ENCODE measurements at places on chromosomes 2 and 18.

GRCh38 chr2:74576863-74577229 lies 22.3 kb downstream of the DOK1 start:
- DNase-seq = no peak

GRCh38 chr2:227890495-227891079 lies 19.2 kb downstream of the DAW1 start:
- no peak for DNase-seq

GRCh38 chr2:129801575-129801974 lies 177.9 kb upstream of the RAB6C start:
- no peak for DNase-seq

DNA sequence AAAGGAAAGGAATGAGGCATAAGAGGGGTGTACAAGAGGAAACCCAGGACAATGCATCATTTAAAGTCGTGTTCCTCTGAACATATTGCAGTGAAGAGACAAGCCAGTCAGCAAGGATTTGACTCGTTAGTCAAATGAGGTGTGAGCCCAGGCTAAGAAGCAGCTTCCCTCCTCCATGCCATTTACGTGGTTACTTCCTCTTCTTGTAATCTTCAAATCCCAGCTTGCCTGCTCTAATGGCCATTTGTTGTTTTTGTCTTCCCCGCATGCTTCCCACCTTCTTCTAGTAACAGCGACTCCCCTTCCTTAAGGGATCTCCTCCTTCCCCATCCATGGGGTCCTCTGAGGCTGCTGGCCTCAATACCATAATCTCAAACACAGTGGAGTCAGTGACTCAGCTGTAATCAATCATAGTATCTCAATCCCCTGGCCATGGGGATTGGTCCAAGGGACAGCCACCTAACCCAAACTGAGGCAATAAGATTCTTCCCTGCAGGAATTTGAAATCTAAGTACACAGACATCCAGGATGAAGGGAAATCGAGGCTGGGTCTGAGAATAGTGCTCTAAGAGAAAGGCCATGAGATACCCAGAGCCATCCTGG lies 37.6 kb downstream of the SLC14A1 start:
- no peak for DNase-seq

DNA sequence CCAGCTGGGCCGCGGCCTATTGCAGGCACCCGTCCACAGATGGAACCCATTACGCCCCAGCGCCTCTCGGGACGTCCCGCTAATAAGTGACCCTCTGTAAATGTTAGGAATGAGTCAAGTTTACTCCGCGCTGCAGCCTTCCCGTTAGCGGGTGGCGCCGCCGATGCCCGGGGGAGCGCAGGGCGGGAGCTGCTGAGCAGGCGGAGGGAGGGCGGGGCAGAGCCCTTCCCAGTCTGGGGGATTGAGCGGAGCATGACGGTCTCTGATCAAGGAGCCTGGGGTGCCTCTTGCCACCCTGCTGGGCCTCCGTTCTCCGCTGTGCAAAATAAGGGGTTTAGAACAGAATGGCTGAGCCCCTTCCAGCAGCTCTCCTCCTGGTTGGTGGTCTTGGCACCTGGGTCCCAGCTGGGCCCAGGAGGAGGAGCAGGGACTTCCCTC lies 10.5 kb downstream of the CROCC2 start:
- peak; percentile 51 for DNase-seq

DNA sequence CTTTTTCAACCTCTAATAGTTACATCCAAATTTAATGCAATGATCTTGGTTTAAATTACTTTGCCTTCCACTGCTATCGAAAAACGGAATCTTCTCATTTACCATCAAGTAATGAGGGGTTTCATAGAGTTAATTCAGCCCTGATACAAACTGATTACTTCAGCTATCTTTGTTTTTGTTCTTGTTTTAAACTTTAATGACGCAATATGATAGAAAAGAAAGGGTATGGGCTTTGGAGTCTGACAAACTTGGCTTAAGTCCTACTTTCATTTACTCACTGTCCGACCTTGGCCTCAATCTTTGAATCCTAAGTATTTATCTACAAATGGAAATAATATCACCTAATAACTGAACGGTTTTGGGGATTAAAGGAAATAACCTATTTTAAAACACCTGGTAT lies 16.1 kb downstream of the ADAM17 start:
- DNase-seq = no peak

- no peak for DNase-seq
These were observed 295.7 kb upstream of the SESTD1 start for GRCh38 chr2:179560257-179560735.

DNA sequence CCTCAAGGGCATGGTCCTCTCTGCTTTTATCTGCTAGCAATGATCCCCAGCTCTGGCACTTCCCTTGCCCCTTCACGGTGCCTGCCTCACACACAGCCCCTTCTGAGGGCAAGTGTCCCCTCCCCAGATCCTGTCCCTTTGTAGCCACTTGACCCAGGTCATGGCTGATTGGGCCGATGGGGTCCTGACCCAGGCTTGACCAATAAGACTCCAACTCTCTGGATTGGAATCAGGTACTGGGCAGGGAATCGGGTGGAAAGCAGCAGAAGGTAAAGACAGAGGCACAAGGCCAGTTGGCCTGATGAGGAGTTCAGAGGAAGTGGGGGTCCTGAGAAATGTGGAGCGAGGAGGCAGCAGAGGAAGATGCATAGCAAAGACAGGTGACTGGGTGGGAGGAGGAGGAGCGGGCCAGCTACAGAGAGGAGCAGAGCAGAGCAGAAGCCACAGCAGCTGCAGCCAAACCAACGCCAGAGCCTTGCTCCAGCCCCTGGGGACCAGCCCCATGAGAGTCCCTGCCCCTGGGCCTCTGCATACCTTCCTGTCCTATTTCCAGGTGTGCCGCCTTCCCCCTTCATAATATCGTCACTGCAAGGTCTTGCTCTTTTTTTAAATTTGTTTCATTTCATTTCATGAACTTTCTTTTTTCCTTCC lies 39.1 kb downstream of the CAPN13 start:
- no peak for DNase-seq

DNA sequence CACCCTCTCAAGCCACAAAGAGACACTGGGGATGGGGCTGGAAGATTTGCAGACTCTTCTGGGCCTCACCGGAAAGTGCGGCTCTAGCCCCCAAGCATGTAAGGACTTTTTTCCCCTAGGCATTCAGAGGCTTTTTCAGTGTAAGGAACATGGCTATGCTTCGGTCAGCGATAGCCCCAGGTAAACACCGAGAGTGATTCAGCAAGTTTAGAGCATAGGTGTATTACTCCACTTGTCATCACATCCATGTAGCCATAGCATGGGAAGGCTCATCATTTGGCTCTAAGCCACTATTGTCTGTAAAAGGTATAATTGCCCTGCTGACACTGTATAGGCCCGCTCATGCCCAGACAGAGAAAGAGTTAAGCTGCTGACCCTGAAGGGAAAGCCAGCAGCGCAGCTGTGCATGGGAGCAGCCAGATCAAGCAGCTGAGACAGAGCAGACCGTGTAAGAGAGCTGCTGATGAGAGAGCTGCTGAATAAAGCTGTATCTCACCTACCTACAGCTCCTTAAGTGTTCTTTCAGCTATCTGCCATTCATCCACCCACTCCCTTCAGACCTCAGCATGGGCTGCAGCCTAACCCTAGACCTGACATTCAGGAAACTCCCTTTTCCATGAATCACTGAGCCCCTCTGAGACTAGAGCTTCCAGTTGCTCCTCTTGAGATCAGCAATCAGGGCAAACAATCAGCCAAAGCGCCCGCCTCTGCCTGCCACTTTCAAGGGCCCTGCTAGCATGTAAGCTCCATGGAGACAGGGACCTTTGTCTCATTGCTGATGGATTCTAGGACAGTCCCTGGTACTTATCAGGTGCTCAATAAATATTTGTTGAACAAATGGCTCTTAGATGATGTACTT lies 25.5 kb downstream of the LGALSL start:
- DNase-seq = no peak

- no peak for DNase-seq
These were observed 110.6 kb downstream of the CEP192 start for GRCh38 chr18:13101659-13102197.

- DNase-seq = no peak
These were observed 89.0 kb downstream of the EIPR1 start for GRCh38 chr2:3288470-3289170.

GRCh38 chr2:168944065-168944464 lies 43.0 kb downstream of the G6PC2 start:
- DNase-seq = no peak

GRCh38 chr2:237156031-237156856 lies 70.6 kb downstream of the COPS8 start:
- DNase-seq = peak; percentile 55

- DNase-seq = no peak
These were observed 263.9 kb upstream of the UBE2E3 start for GRCh38 chr2:180716186-180717180.

- DNase-seq = no peak
These were observed 35.5 kb upstream of the PELI1 start for GRCh38 chr2:64179582-64180321.

DNA sequence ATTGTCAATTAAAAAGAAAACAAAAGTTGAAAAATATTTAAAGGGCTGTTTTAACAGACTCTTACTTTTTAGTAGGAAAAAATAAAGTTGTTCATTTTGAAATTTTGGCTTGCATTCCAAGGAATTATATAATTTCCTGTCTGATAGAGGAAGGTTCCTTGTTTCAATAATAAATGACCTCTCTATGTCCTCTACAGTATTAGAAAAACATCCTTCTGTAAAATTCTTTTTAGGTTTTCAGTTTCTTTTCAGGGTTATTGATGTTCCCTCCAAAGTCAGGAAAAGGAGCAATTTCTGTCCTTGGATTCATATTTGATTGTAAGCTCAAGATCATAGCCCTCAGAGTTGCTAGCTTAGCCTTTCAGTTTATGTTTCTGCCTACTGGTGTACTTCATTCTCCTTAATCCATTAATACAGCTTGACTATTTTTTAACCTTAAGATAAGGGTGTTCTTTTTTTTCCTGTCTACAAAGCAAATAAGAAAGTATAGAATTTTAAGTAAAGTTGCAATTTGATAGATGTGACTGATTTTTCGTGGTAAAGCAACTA lies 125.2 kb upstream of the COL3A1 start:
- DNase-seq = no peak

GRCh38 chr2:239673641-239674040 lies 272.8 kb upstream of the HDAC4 start:
- no peak for DNase-seq

GRCh38 chr2:218870984-218871344 lies 9.7 kb upstream of the WNT10A start:
- DNase-seq = no peak

- no peak for DNase-seq
These were observed 92.3 kb downstream of the ETAA1 start for GRCh38 chr2:67489396-67489795.

DNA sequence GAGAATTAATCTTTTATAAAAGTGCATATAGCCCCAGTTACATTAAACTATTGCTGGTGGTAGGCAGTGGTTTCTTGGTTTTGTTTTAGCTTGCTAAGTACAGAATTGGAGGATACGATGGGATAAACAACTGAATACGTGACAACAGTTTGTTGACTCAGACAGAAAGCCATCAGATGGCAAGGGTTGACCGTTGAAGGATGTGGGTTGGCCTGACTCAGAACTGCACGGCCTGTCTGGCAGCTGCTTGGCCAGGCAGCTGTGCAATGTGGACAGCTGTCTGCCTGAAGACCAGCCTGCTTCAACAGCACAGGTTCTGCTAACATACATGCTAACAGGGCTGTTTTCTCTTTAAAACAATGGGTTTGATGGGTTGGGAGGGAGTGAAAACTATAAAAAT lies 46.6 kb downstream of the PRKRA start:
- DNase-seq = no peak

GRCh38 chr2:9842487-9843228 lies 616 bp upstream of the TAF1B start:
- no peak for DNase-seq

GRCh38 chr2:88187038-88187676 lies 17.0 kb downstream of the THNSL2 start:
- no peak for DNase-seq

- DNase-seq = no peak
These were observed 214.1 kb upstream of the NABP1 start for GRCh38 chr2:191463790-191464189.

- DNase-seq = no peak
These were observed 311.3 kb downstream of the ARHGAP15 start for GRCh38 chr2:143440411-143441012.

GRCh38 chr2:158276619-158277471 lies 175.2 kb downstream of the UPP2 start:
- no peak for DNase-seq

DNA sequence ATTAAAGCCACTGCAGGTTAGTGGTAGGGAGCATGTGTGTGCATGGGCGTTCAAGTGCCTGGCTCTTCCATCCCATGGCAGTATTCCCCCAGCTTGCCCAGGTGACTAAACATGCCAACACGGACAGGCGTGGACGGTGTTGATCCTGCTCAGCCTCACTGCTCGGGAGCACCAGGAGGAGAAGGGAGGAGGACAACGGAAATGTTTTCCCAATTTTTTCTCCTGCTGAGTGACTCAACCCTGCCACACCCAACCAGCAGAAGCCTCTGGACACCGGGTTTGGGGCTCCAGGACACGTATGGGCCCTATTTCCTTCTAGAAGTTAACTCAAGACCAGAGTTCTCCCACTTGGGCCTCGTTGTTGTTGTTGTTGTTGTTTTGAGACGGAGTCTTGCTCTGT lies 139.1 kb downstream of the CYP26B1 start:
- DNase-seq = no peak

GRCh38 chr18:13186687-13187086 lies 31.9 kb upstream of the LDLRAD4 start:
- DNase-seq = no peak

DNA sequence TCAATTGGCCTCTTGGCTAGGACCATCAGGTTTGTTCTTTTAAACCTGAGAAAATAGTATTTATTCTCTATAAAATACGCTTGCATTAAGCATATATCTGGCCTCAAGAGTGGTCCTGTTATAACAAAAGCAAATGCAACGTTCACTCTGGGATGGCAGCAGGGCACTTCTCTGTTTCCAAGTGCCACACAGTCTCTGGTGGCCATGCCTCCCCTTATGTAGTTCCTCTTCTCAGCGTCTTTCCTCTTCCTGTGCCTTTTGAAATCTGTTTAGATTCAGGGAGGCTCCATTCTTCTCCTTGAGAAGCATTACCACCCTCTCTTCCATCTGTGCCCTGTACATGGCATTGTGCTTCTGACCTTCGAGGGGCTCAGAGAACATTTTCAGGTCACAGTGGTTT lies 51.9 kb downstream of the TSHZ1 start:
- no peak for DNase-seq
